Stimulated activated CD8-positive, alpha-beta memory T cell treated with anti-CD3 and anti-CD28 coated beads, Interleukin-2, amount 100 ng/mL, for 1 hour (primary cell): ENCODE measurements at places on chromosomes 7 and 10.
A peak's percentile ranks its signal among the peaks of the same experiment; 100 is the strongest.

DNA sequence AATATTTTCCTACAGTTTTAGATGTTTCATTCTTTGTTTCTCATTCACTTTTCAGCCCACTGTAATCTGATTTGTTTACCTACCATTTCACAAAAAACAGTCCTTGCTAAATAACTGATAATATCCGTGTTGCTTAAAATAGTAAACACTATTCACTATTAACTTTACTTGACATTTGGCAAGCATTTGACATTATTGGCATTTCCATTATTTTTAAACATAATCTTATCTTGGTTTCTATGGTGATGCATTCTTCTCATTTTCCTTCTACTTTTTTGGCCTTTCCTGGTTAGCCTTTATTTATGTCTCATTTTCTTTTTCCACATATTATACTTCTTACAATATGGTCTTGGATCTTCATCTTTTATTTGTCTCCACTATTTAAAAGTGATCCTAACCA is 715.3 kb downstream of the DNAJB9 start:
- DNase-seq = no peak

DNA sequence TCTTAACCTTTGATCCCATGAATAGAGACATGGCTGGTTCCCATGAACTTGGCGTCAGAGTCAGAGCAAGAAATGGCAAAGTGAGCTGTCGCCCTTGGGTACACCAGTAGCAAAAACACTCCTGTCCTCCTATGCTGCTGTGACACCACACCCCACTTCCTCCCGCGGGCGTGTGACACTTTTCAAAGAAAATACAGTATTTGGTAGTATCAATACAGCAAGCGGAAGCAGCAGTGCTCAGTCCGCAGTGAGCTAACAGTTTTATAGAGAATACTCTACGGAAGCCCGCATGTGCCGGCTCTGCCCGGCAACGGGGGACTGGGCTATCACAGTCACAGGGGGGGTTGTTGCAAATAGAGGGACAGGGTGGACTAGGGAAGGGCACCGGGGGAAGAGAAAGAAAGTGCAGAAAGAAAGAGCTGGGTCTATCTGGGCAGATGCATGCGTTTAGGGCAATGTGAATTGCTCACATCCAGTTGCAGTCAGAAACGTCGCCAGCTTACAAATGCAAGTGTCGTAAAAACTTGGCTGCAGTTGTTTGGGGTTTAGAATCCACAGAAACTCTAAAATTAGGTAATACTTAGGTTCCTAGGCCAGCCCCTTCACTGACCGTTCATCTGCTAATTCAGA is 49.8 kb downstream of the PRKCQ start:
- peak; percentile 52 for DNase-seq

DNA sequence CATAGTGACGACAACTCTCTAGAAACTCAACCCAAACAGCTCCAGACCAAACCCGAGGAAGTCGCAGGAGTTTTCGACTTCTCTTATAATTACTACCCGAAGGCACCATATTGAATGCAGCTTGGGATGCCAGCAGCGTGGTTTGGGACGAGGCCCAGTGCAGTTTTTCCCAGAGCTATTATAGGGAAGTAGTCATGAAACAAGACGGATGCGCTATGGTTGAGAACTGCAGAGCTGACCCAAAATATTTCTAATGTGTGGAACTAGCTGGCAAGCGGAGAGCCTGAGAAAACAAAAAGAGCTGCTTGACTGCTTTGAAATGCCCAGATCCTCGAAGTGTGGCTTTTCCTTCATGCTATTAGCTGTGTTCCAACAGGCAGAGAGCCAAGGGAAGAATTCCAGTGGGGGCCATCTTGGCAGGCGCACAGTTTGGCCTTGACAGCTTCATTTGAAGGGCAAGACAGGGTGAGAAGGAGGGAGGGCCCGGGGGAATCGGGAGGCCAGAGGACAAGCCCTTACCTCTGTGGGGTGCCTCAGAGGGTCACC is 122.7 kb downstream of the CUL2 start:
- no peak for DNase-seq

GRCh38 chr7:123367484-123368122 is 166.8 kb downstream of the IQUB start:
- DNase-seq = no peak

DNA sequence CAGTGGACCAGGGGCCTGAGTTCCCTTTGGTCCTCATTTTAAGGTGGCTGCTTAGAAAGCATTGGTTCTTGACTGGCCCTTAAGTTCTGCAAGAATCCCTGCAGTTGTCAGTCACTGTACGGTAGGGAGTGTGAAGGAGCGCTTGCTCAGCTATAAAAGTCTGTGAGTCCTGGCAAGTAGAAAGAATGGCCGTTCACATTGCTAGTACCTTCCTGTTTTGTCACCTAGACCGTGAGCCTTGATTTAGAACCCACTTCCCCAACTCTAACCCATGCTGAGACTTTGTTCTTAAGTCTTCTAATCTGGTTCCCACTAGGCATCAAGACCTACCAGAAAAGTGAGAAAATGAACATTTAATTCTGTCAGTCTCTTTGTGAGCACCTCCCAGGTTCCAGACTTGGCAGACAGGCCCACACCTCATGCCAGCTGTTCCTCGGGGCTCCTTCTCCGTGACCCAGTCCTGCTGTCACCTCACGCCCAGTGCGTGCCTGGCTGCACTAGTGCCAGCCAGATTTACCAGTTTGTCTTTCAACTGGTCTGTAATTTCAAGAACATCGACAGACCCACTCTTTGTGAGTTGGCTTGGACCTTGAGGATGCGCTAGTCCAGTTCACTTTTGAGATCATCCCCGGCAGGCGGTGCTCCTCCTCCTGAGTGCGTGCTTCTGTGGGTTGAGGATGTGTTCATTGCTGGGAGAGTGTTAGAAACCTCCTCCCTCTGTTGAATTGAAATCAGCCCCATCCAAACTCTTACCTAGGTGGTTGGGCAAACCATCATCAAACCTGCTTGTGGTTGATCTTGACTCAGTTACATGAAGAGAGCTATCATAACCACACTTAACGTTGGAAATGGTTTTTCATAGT is 78.5 kb downstream of the SHH start:
- no peak for DNase-seq

DNA sequence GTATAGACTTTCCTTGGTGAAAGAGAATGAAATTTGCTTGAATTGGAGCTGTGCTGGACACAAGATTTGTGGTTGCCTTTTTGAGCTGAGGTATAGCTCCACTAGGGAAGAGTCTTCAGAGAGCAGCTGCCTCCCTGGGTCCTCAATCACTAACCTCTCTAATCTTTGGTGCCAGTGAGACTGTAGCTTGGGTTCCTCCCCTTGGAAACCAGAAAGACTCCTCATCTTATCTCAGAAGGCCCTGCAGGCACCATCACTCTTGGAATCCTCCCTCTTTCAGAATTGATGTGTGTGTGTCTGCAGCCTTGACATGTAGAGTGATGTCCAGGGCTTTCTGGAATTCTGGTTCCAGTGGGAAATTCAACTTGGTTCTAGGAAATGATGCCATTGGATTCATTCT is 426.5 kb downstream of the RPS24 start:
- no peak for DNase-seq

DNA sequence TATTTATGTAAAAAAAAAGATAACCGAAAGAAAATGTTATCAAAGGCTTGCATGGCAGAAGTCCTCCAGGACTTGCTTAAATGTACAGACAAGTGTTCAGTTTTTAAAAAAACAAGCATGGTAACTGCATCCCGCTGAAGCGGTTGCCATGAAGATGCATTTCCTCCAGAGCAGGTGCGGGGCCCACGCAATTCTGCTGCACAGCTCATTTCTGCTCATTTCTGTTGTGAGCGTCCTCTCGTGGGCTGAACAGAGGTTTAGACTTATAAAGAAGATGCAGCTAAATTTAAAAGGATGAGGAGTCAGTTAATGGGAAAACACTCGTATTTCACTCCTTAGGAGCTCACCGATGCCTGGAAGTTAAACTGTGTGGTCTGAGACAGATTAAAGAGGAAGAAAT is 247.6 kb downstream of the DNAJB6 start:
- DNase-seq = no peak

GRCh38 chr10:92187101-92187500 is 103.8 kb downstream of the CPEB3 start:
- DNase-seq = no peak

DNA sequence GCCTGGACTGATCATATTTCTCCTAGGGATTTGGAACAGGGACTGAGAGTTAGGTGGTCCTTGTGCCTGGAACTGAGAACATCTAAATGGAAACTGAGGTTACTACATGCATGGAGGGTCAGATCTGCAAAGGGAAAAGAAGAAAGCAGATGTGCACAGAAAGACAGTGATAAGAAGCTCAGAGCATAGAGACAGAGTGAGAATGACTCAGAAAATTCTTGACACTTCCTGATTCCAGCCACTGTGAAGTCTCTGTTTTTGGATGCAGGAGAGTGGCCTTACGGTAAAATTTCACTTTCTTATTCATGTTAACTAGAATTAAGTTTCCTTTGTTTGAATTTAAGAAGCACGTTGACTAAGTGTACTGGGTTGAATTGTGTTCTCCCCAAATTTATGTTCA is 241.7 kb downstream of the TMEM26 start:
- no peak for DNase-seq

GRCh38 chr7:15764851-15765382 is 78.4 kb upstream of the MEOX2 start:
- DNase-seq = no peak

- no peak for DNase-seq
Observed at GRCh38 chr10:121313119-121313875, 284.9 kb downstream of the FGFR2 start.

DNA sequence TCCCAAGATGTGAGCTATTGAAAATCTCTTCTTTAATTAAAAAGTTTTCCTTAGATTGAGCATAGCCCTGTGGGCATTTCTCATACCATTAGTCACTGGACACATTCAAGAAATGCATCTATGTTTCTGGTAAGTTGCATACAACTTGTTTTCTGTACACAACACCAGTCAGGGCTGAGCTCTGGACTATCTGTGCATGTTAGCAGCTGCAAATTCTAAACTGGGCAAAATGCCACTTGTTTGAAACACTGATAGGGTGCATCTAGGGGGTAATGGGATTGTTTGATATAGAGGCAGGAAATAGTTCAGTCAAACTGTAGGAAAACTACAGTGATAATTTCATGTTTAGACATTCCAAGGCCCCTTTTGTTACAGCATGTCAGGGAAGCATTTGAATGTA is 145.6 kb upstream of the NPY start:
- DNase-seq = no peak

- no peak for DNase-seq
Observed at GRCh38 chr10:58755677-58756076, 243.0 kb downstream of the BICC1 start.

GRCh38 chr10:58282615-58283014 is 13.7 kb downstream of the CISD1 start:
- no peak for DNase-seq

DNA sequence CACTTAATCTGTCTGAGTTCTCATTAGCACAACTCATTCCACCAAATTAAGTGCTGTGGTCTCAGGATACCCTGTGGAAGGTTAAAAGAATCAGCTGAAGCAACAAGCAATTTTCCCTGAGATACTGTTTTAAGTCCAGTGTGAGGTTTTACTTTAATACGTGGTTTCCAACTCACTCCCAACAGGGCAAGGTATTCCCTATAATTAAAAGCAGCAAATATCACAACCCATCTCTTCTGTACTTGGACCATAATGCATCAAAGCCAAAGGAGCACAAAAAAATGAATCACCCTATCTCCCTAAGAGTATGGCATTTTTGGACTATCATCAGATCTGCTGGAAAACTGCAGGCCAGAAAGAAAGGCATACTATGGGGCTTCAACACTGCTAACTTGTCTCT is 4.9 kb downstream of the CADPS2 start:
- DNase-seq = no peak

GRCh38 chr10:109851616-109852474 is 71.5 kb downstream of the XPNPEP1 start:
- no peak for DNase-seq

DNA sequence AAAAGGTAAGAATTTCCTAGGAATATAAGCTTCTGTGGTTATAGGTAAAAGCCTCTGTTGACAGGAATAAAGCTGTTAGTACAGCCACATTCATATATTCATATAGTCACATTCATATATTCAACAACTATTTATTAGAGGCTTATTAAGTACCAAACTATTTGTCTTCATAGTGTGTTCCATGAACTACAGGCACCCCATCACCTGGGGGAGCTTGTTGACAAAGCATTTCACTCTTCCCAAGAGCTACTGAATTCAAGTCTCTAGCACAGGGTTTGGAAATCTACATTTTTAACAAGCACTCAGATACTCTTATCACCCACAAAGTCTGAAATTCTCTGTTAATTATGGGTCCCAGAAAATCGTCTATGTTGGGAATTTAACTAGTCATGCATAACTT is 110.6 kb downstream of the RNLS start:
- DNase-seq = no peak

GRCh38 chr10:71427246-71427645 is 30.5 kb downstream of the CDH23 start:
- DNase-seq = no peak

GRCh38 chr7:138354066-138354465 is 106.0 kb upstream of the TRIM24 start:
- no peak for DNase-seq

DNA sequence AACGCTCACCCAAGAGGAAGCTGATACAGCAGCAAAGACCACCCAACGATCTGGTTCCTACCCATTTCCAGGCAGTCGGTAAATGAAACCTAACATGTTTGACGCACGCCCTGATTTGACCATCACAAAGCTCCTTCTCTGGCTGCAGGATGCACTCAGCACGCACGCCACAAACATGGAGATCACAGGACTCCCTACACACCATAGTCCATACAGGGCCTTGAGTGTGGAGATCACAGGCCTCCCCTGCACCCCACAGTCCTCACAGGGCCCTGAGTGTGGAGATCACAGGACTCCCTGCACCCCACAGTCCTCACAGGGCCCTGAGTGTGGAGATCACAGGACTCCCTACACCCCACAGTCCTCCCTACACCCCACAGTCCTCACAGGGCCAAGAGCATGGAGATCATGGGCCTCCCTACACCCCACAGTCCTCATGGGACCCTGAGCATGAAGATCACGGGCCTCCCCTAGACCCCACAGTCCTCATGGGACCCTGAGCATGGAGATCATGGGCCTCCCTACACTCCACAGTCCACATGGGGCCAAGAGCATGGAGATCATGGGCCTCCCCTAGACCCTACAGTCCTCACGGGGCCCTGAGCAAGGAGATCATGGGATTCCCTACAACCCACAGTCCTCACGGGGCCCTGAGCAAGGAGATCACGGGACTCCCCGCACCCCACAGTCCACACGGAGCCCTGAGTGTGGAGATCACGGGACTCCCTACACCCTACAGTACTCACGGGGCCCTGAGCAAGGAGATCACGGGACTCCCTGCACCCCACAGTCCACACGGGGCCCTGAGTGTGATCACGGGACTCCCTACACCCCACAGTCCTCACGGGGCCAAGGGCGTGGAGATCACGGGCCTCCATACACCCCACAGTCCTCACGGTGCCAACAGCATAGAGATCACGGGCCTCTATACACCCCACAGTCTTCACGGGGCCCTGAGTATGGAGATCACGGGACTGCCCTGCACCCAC is 409.2 kb downstream of the DNAJB6 start:
- DNase-seq = no peak

GRCh38 chr7:12030116-12030515 is 181.0 kb upstream of the TMEM106B start:
- DNase-seq = no peak

- no peak for DNase-seq
Observed at GRCh38 chr10:10326116-10326515, 691.6 kb upstream of the CELF2 start.
